H54 (cell line): ENCODE measurements at places on chromosomes 1 and 21.

- DNase-seq, result no peak
These were observed 447.9 kb downstream of the PLA2G4A start for GRCh38 chr1:187276677-187277076.

DNA sequence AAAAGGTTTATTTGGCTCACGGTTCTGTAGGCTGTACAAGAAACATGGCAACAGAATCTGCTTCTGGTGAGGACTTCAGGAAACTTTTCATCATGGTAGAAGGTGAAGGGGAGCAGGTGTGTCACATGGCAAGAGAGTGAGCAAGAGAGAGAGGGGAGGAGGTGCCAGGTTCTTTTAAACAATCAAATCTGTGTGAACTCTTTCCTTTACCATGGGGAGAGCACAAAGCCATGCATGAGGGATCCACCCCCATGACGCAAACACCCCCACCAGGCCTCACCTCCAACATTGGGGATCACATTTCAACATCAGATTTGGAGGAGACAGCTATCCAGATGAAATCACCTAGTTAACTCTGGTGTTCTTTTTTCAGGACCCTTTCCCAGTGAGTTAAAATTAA lies 103.6 kb downstream of the GALNT2 start:
- DNase-seq, result no peak

- DNase-seq, result peak; percentile 85
These were observed 14.0 kb downstream of the ETS2 start for GRCh38 chr21:38819719-38820159.

GRCh38 chr1:150110116-150110515 lies 39.6 kb upstream of the PLEKHO1 start:
- no peak for DNase-seq

DNA sequence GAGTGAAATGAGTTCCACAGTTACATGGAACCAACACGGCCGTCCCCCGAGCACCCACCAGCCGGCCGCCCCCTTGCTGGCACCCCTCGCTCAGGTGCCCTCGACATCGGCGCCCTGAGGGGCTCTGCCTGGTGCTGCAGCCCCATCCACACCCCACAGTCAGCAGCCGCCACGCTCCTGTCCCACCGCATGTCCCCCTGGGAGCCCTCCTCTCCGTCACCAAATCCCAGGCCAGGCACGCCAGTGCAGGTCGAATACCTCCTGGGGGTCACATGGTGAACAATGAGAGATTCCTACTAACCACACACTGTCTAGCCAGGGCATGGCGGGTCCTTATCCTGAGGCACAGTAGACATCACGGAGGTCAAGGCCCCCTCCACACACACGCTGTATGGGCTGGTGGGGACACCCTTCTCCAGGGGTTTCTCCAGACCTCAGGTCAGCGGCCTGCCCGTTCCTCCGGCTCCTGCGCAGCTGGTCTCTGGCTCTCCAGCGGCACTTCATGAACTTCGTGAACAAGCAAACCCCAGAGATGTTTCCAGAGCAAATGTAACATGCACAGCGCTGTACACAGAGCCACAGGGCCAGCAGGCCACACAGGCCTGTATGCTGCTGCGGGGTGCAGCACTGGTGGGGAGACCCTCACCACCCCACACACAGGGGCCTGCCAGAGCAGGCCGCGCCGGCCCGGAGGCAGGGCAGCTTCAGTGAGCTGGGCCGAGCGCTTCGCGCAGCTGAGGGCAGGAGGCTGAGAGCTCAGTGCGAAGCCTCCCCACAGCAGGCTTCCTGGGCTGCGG lies 21.8 kb downstream of the POFUT2 start:
- DNase-seq, result no peak

DNA sequence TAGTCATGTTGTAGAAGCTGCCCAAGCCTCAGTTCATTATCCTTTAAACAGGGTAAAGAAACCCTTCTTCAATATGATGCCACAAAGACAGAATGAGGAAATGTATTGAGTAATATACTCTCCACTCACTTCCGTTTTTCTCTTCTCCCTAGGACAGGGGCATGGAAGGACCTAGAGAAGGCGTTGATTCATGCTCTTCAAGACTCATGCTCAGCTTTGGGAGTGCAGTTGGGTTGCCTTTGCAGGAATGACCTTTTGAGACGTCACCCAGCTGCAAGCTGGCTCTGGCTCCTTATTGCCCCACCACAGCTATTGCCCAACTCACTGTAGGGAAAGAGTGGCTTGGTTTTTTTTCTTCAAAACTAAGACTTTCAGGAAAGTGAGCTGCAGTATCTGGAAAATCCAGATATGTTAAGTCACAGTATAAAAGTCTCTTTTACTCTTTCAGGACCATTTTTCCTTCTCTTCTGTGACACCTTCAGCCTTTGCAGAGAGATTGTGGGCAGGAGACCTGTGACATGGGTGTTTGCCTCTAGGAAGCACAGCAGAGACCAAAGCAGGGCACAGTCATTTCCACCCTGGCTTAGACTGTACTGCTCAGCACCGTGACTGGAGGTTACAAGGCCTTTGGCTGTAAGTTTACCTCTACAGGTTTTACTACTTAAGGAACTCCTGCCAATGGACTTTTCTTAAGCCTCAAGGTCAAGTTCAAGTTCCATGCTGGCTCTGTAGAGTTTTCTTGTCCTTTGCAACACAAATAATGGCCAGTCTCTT lies 39.5 kb downstream of the XCL2 start:
- DNase-seq, result no peak

DNA sequence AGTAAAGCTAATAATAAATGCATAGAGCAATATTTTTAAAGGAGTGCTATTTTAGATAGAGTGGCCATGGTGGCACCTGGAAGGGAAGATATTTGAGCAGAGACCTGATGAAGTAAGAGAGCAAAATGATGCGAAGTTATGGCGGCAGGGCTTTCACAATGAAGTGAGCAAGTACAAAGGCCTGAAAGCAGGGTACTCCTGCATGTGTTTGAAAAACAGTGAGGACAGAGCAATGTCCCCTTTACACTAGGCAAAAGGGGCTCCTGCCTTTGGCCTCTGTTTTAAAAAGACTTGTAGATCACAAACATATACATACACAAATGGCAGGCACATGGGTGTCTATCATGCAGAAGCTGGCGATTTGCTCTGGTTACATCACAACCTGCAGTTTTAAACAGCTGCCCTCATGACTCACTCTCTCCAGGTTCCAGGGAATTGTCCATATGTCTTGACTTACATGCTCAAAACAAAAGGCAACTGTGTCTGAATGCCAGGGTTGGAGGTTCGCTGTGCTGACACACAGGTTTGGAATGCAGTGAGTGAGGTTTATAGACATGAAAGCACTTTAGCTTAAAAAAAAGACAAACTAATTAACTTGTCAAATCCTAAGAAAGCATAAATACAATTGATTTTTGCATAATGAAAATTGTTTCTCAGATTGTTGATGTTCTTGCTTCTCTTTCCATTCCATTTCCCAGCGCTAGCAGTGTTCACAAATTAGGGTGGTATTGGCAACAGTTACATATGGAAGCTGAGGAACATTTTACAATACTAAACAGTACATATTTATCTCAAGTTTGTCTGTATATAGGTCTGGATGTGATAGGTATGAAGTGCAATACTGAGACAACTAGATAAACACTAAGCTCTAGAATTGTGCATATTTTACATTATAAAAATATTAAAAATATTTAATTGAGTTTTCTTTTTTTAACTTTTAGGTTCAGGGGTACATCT lies 313.9 kb downstream of the BARHL2 start:
- DNase-seq, result peak; percentile 29
